ENCODE measurements at places on chromosomes 5 and 9.

DNA sequence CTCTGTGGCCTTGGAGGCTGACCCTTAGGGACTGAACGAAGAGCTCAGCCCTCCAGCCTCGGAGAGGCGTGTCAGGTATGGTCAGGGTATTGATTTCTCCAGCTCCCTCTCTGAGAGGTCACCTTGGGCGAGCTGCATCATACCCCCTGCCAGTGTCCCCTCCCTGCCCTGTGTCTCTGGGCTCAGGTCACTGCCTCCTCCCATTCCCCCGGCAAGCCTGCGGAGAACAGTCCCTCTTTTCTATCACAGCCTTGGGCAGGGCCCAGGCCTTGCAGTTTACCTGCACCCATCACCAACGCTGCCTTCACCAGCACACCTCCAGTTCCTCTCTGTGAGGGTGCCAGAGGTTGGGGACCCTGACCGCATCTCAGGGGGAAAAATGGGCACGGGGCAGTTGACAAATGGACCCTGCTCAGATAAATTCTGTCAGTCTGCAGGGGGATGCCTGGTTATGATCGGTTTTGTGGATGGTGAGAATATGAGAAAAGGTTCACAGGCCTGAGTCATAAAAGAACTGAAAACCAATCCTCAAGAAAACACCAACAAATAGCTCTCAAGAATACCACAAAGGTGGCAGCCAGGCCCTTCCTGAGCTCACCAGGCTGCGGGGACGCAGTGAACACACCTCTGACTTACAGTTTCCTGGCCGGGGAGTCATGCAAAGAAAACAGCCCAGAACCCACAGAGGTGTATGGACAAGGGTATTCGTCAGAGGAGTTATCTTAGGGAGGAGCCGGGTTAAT is 24.7 kb upstream of the RXRA start:
- no peak for DNase-seq

- no peak for DNase-seq
These were observed 15.9 kb upstream of the MOB3B start for GRCh38 chr9:27545471-27545870.

DNA sequence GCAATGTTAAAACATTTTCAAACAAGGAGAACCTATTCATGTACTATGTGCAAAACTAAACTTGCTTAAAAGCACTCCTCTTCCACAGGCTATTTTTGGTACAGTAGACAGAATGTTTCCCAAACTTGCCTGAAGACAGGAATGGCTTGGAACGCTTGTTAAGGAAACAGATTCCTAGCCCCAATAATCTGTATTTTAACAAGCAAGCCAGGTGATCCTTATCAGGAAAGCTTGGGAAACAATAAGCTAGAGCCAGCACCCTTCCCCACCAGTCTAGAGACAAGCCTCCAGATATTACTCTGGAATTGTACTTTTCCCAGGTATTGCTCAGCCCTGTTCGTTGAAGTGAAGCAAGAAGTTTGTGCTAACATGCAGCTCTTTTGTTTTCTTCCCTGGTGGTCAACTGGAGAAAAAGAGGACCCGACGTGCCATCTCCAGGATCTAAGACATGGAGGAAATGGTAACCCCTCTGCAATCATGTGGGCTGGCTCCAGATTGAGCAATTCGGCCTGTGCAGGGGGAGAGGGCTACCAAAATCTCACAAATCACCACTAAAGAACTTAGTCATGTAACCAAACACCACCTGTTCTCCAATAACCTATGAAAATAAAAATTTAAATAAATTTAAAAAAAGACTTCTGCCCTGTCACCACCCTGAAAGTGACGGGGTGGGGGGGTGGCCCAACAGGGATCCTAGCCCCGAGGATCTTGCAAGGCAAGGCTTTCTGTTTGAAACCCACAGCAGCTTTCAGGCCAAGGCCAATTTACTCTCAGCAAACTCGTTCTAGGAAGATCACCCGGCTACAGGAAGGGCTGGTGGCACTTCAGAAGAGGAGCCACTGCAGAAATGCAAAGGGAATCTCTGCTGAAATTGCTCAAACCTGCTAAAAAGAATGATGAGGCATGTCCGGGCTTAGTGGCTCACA is 48.6 kb downstream of the SHB start:
- no peak for DNase-seq

DNA sequence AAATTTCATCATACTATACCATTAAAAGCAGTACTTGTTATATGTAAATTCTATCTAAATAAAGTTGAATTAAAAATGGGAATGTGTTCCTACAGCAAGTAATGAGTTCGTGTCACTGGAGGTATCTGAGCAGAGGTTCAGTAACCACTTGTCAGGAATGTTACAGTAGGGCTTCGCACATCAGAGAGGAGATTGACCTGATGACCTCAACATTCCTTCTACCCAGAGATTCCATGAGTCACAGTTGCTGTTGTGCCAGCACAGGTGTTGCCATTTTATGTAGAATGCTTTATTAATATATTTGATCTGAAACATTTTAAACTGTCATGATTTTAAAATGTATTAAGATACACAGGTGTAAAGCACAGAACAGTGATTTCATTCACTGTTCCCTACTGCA is 60.3 kb downstream of the STX17 start:
- DNase-seq: no peak

- DNase-seq: no peak
These were observed 202.3 kb downstream of the AOPEP start for GRCh38 chr9:94928691-94929368.

DNA sequence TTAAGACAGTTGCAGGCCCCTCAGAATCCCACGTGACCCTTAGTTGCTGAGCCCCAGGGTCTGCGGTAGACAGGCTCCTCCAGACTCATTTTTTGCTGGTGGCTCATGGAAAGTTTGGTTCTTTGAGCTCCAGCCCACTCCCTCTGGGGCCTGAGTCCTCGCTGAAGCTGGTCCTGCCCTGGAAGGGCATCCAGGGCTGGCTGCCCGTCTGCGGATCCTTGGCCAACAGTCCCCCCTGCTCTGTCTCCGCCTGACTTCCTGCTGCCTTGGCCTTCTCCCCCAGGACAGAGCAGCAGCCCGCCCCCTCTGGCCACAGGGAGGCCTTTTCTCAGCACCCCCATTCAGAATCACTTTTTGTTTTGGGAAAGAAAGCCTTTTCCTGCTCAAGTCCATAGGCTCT is 24.4 kb downstream of the SLC6A7 start:
- no peak for DNase-seq

DNA sequence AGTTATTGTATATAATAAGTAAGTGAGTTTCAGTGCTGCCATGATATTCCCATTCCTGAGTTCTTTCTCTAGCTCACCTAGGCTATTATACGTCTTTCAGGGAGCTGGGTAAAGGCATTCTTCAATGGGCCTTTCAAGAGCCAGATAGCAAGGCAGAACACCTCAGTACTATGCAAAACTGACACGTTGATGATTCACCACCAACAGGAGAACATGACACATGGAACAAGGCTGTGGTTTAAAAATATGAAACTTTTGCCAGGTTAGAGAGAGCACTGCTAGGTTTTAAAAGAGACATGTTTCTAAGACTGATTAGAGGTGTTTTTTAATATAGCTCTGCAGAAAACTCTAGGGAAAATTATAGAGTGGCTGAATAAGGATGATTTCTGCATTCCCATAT is 95.9 kb downstream of the UGCG start:
- DNase-seq: no peak

DNA sequence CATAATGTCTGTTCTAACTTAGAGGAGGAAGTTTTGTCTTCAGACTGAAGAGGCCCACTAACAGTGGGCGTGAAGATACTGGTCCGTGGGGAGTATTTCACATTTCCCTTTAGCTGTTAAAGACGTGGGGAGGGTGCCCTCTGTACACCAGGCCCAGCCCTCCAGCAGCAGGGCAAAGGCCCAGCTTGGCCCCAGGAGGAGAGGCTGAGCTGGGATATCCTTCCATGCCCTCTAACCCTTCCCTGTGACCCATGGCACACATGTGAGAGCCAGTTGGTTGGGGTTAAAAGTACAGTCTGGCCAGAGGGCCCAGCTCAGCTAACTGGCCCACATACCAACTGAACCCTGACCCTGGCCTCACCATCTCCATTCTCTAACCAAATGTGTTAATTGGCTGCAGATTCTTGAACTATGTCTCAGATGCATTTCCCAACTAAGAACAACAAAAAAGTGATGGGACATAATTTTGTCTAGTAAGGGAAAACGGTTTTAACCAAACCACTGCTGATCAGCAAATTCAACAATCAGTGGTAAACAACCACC is 74.4 kb downstream of the LHFPL2 start:
- no peak for DNase-seq

DNA sequence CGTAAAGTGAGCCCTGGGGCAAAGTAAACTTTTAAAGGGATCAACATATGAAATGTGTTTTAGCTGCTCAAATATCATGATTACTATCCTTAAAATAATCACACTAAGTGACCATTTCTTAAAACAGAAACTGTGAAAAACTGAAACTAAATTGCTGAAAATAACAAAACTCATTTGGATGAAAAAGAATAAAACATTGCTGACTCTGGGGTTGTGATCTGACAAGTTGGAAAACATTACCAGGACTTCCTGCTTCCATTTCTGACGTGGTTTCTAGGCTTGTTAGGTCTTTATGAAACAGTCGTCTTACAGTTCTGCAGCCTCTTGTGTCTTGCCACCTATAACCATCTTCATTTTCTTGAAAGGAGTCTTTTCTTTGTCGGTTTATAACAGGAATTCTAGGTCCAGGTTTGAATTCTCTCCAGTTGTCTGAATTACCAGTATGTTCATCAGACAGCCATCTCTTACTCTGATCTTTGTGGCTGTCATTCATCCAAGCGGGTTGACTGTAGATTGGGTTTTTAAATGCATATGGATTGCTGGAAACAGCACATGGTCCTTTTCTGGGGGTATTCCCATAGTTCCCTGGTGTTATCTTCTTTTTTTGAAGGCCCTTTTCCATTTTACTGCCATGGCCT is 1.7 kb downstream of the TUT7 start:
- no peak for DNase-seq

DNA sequence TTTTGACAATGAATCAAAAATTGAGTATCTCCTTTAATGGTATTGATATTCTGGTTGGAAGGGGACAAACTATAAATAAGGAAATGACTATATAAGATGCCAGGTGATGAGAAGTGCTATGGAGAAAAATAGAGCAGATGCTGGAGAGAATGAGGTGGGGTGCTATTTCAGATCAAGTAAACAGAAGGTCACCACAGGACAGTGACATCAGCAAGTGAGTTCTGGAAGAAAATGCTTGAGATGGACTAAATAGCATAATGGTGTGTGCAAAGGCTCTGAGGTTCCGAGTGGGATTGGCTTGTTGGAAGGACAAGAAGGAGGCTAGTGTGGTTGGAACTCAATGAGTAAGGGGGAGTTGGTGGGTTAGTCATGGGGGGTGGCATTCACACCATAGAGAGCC is 157.5 kb upstream of the SGCD start:
- no peak for DNase-seq

GRCh38 chr9:121816845-121817450 is 165.5 kb downstream of the DAB2IP start:
- DNase-seq: no peak

GRCh38 chr5:120436996-120437395 is 27.1 kb upstream of the PRR16 start:
- DNase-seq: no peak

GRCh38 chr5:103373597-103374472 is 115.3 kb downstream of the MACIR start:
- no peak for DNase-seq

DNA sequence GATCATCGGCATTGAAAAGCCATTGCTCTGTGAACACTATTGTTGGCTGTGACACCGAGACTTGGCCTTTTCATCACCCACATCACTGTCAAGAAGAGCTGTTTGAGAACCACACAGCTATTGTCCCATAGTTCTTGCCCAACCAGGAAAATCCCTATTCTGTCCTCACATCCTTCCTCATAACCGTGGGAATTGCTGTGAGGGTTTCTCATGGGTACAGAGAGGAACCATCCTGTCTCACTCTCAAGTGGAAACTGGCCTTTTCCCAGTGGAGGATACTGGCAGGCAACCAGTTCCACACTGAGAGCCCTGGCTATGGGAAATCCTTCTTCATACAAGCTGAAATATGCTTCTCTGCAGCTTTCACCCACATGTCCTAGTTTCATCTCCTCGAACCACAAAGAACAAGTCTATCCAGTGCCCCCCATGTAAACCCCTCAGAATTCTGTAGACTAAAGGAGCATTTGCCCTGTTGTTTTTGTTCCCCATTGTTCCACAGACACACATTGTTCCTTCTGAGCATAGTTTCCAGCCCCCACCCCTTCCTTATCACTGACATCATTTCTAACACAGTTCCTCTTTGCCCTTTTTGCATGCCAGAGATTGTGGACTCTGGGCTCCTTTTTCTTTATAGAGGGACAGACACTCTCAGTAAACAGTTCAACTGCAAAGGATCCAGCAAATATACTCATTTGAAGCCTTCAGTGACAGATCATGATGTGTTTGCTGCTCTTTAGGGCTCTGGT is 57.8 kb upstream of the C5orf46 start:
- no peak for DNase-seq

DNA sequence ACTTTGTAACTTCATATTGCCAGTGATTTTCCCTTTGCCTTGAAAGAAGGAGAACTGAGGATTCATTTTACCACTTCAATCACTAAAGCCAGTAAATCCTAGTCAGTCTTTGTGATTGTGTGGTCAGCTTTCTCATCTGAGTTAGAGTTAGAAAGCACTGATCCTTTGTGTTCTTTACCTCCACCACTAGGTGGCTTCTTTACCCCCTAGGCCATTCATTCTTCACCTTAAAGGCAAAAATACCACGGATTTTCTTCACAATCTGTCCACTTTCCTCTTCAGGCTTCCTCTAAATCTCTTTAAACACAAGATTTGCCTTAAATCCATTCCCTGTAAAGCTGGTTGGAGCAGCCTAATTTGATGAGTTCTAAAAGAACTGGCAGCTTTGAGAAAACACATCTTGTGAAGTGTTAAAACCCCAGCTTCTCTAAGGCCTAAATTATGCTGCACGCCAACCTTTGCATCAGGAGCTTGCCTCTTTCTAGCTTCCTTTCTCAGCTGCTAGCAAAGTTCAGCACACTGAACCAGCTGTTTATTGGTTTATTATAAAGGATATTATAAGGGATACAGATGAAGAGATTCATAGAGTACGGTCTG is 20.4 kb downstream of the BDP1 start:
- DNase-seq: no peak

DNA sequence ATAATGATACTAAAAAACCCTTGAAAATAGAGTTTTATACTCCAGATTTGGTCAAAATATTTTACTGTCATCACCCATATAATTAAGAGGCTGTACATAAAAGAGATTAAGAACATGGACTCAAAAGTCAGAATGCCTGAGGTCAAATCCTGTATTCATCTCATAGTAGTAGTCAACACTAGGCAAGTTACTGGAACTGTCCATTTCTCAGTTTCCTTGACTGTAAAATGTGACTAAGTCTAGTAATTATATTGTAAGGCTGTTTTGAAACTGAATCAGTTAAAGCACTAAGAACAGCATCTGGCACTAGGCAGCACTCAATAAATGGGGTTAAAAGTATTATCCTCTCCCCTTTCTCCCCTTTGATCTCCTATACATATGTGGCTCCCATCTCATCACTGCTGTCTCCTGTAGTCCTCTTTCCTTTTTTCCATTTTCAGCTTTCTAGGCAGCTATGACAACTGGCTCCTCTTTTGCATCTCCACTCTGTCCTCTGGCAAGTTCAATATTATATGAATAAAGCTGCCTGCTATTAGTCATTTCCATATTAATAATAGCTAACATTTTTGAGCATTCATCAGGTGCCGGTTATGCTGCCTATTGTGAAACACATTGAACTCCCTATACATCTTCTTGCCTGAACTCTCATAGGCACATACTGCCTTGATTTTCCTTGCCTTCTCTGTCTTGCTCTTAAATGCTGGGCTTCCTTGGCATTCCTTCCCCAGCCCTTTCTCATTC is 185.8 kb upstream of the NREP start:
- DNase-seq: no peak

GRCh38 chr9:10804486-10804885 is 191.7 kb upstream of the PTPRD start:
- no peak for DNase-seq

GRCh38 chr5:52727020-52727419 is 60.7 kb upstream of the ITGA1 start:
- no peak for DNase-seq
